ENCODE measurements at places on chromosomes 4 and X. TPM values are rescaled to one million over a fixed set of nuclear protein-coding genes. Genes with fewer than 3 reads are reported as not detected.

CXorf49 gene
- total RNA-seq, result not detected

BEX5 gene
- 4.0 TPM for total RNA-seq

TRIM75 gene
- not detected for total RNA-seq

MAGEA10 gene
- not detected for total RNA-seq

TSR2 gene
- total RNA-seq, result 18.0 TPM

GASK1B gene
- total RNA-seq, result 16.8 TPM

SLC35A2 gene
- 35.8 TPM for total RNA-seq

- no peak for DNase-seq
Observed at GRCh38 chr4:26837993-26838842, 22.4 kb upstream of the STIM2 start.

DNA sequence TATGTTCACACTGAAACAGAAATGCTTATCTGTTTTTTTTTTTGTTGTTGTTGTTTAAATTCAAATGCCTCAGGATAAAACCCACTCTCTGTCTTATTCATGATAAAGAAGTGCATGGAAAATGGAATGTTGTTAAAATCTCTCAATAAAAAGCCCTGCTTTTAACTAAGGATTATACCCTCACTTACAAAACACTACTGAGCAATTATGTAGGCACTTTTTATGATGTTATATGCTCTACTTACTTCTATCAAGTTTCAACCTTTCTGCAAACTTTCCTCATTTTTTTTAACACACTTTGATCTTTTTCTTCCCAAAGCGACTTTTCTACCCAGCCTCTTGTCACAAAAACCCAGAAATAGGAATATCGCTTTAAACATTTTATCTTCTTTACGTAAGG lies 26.5 kb downstream of the SLIT2 start:
- DNase-seq, result no peak

DNA sequence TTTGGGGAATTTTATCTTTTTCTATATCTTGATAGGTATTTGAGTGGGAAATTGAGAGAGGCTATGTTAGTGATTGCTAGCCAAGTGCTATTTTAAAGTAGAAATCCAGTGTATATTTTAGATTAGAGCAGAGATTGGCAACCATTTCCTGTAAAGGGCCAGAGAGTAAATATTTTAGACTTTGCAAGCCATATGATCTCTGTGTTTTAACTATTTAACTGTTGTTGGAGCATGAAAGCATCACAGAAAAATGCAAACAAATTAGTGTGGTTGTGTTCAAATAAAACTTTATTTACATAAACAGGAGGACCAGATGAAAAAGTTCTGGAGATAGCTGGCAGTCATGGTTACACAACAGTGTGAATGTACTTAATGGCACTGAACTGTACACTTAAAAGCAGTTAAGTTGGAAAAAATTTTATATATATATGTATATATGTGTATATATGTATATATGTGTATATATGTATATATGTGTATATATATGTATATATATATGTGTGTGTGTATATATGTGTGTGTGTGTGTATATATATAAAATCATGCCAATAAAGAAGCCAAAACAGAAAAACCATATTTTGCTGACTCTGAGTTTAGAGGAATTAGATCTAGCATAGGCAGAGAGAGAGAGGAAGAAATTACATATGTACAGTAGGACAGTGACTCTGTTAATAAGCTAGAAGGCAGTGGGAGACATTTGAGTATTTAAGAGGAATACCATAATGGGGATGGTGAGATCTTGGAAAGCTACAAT lies 83.4 kb downstream of the TMEM164 start:
- DNase-seq, result no peak

DNA sequence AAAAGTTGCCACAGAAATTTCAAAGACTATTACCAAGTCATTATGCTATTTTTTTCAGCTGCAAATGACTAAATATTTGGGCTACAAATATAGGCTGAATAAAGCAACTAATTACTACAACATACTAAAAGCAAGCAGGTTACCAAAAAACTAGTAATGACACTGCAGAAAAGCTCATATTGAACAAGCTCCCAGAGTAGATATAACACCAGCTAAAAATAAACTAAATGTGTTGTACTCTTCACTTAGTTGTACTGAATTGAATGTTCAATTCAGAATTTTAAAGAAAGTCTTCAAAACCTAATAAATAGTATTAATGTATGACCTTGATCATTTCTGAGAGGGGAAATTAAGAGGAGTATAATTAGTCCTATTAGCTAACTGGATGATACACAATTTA lies 12.0 kb downstream of the ATP8A1 start:
- no peak for DNase-seq

DNA sequence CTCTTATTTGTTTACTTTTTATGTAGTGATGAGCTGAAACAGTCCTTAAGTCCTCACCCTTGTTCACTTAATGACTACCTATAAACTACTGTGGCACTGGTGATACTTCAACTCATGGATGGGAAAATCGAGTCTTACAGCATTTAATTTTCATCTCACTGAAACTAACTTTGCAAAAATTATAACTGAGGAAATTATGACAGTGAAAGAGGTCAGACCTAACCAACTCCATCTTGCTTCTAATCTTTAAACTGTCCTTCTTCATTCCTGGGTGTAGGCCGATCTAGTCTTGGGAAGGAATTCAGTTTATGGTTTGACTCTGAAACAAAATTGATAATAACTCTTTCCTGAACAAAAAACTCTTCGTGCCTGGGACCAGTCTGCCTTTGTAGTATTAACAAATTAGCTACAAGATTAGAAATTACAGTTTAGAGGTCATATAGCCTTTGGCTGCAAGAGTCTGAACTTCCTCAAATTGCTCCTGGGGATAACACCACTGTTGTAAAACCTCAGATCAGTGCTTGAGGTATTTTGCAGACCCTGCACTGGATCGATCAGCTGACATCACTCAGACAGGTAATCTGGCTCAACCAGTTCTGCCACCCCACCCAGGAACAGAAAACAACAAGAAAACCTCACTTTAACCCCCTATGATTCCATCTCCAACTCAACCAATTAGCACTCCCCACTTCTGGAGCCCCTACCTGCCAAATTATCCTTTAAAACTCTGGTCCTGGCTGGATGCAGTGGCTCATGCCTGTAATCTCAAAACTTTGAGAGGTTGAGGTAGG lies 995.7 kb upstream of the PRKX start:
- no peak for DNase-seq

- DNase-seq, result no peak
Observed at GRCh38 chr4:27763830-27764525, 903.3 kb downstream of the STIM2 start.

DNA sequence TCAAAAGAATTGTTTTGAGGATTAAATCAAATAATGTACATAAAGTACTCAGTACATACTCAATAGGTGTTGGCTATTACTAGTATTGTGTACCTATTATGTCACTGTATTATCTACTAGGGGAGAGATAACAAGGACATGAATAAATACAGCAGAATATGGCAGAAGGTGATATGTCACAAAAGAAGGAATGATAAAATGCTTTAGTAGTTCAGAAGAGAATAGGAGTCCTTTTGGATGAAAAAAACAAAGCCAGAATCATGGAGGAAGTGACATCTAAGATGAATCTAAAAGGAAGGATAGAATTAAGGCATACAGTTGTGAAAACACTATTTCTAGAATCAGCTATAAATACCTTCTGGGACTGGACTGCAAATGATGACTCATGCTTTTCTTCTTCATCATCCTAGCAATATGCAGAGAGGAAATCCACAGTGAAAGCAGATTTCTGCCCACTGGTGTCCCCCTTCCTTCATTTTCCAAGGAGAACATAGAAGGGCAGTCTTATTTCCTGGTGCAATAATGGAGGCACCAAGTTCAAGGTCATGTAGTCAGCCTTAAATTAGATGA lies 98.7 kb downstream of the GLUD2 start:
- DNase-seq, result no peak

DNA sequence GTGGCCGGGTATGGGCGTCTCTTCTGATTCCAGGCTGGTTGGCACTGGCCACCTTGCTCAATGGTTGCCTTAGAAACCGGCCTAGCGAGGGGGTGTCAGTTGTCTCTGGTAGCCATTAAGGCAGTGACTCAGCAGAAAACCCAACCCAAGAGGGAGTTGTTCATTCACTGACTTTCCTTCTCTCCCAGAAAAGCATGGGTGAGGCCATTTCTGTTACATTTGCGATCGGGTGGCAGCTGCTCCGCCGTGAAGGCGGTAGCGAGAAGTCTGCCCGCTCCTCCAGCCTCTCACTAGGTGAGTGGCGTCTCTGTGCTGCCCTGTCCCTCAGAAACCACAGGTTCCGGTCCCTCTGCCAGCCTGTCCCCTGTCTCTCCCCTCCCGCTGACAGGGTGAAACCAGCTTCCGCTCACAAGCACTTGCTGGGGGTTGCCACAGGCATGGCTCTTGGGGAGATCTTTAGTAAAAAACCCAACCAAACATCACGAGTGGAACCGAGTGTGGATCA lies 17.4 kb downstream of the IRAK1 start:
- DNase-seq, result peak; percentile 54

DNA sequence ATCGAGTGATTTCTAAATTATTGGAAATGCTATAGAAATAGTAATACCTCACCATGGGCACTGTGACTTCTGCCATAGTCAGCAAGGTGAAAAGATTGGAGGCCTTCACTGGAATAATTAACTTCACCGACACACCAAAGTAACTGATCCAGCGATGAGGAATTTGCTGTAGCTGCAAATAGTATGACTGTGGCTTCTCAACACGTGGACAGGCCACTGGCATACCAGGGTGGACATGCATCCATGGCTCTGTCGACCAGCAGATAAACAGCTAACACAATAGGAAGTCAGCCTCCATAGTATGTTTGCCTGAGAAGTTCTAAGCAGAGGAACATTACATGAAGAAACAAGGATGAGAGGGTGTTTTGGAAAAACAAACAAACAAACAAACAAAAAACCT lies 10.9 kb upstream of the FAT4 start:
- no peak for DNase-seq

GRCh38 chrX:13059637-13060499 lies 15.4 kb upstream of the FAM9C start:
- DNase-seq, result no peak

- no peak for DNase-seq
Observed at GRCh38 chr4:153137677-153138630, 66.3 kb upstream of the TRIM2 start.

GRCh38 chr4:169640261-169640870 lies 20.0 kb downstream of the CLCN3 start:
- DNase-seq, result no peak

DNA sequence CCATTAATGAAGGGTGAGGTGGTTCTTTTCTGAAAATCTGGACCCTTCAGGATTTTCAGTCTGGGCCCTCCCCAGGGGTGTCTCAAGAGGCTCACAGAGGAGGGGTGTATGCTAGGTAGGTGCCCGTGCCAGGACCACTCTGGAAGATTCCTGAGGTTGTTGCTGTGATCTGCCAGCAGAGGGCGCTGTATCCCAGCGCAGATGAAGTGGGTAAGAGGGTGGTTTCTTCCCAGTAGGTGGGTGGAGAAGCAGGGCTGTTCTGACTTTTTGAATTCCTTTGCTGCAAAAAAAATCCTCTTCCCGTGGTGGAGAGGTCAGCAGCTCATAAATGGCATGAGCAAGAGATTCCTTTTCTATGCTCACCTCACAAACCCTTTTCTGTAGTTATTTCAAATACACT lies 51.1 kb downstream of the SCML1 start:
- DNase-seq, result peak; percentile 24

DNA sequence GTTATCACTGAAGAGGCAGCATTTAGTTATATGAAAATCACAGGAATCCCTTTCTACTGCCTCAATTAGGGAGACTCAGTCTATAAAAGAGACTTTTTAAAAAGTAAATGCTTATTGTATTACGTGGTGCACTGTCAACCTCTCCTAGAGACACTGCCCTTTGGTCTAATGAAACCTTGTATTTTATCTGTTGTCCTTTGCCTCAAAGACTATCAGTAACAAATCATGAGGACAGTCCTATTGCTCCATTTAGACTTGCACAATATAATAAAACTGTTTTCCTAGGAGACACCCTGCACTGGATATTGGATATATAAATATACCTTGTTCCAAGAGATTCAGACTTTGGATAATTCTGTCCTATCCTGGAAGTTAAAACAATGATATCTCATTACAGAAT lies 34.2 kb downstream of the VCX3A start:
- DNase-seq, result no peak

DNA sequence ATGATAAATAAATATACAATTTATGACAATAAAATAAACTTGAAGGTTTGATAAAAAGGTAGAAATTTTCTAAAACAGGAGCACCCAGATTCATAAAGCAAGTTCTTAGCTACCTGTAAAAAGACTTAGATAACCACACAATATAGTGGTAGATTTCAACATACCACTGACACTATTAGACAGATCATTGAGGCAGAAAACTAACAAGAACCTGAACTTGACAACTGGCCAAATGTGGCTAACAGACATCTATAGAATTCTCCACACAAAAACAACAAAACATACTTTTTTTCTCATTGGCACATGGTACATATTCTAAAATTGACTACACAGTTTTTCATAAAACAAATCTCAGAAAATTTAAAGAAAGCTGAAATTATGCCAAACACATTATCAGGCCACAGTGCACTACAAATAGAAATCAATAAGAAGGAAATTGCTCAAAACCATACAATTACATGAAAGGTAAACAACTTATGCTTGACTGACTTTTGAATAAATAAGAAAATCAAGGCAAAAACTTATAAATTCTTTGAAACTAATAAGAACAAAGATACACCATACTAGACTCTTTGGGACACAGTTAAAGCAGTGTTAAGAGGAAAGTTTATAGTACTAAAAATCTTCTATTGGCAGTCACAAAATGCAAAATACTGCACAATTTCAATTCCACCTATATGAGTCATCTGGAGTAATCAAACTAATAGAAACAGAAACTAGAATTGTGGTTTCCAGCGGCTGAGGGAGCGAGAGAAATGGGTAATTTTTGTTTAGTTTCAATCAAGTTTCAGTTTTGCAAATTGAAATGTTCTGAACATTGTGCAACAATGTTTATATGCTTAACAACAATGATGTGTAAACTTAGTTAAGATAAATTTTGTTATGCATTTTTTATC lies 925.6 kb downstream of the SH3BGRL start:
- DNase-seq, result no peak

DNA sequence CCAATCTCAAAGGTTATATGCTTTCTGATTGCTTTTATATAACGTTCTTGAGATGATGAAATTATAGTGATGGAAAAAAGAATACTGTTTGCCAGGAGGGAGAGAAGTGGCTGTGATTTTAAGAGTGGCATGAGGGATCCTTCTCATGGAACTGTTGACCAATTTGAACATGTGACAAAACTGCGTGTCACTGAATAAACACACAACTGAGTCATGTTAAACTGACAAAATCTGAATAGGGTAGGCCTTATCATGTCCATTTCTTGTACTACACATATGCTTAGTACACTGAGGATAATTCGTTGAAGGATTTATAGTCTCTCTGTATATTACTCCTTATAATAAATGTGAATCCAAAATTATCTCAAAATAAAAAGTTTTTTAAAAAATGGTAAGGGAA lies 22.2 kb upstream of the HSPA4L start:
- DNase-seq, result no peak

DNA sequence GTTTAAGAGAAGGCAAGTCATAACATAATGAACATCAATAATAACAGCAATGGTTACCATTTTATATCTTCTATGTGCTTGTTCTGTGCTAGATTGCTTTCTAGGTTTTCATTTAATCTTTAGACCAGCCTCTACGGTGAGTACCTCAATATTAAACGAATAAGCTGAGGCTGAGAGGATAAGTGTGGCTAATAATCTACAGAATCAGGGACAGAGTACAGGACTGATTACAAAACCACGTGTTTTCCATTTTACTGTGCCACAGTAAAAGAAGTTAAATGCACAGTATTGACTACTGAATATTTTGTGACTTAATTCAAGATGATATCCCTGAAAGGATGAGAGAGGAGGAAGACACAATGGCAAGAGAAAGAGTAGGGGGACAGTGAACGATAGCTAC lies 56.3 kb downstream of the HUWE1 start:
- no peak for DNase-seq

GRCh38 chrX:77597090-77597489 lies 149.9 kb downstream of the FGF16 start:
- no peak for DNase-seq

All from transverse colon (tissue), 4 donors.